Panc1 (cell line): ENCODE measurements at places on chromosomes 2 and 18.

DNA sequence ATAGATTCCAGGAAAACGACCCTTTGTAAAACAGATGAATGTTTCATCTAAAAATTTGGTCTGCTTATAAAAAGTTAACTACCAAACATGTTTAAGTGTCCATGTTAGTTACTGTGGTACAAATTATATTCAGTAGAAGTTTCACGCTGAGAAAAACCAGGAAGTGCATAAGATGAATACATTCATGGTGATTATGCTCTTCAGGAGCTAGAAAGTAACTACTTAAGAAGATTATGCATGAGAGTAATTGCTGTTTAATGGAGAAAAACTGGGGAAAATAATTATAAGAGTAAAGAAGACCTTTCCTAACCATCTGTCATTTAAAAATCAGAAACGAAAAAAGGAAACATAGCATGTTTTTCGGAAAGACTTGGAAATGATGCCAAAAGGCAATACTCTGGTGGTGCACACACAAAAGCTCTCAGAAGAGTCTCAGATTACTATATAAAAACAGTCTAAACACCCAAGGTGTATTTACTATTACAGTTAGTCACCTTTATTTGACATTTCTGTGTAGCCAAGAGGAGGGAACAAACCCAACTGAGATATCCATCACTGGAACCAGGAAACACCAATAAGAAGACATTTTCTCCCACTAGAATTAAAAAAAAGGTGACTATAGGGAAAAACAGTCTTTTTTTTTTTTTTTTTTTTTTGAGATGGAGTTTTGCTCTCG is 38.8 kb upstream of the METTL21A start:
- no peak for DNase-seq
- no peaks in the 10 kb centered on the region for H3K36me3 ChIP-seq
- no peak overlapping the region for H3K4me3 ChIP-seq
- H3K27me3 ChIP-seq: no peaks in the 10 kb centered on the region
- H3K27ac ChIP-seq: no peak overlapping the region
- peaks cover 2% of the 10 kb centered on the region; the same call in 1 of the 2 replicates for H3K4me1 ChIP-seq

- H3K27me3 ChIP-seq: no peaks in the 10 kb centered on the region
- no peak overlapping the region for H3K27ac ChIP-seq
- no peak for DNase-seq
- no peak overlapping the region for H3K4me3 ChIP-seq
- peaks cover 2% of the 10 kb centered on the region for H3K4me1 ChIP-seq
These were observed 10.6 kb downstream of the MAPRE2 start for GRCh38 chr18:35051641-35052377.

DNA sequence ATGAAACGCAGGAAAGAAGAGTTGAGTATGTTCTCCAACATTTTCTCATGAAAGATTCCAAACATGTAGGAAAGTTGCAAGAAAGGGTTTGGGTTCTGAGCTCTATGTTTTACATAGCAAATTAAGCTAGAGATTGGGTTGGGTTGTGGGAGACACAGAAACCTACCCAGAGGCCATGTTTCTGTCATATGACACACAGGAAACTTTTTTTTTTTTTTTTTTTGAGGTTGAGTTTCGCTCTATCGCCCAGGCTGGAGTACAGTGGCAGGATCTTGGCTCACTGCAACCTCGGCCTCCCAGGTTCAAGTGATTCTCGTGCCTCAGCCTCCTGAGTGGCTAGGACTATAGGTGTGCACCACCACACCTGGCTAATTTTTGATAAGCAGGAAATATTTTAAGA is 57.6 kb downstream of the DOCK10 start:
- H3K27me3 ChIP-seq: peaks cover under 1% of the 10 kb centered on the region; the same call in 1 of the 2 replicates
- no peaks in the 10 kb centered on the region for H3K36me3 ChIP-seq
- no peak overlapping the region for H3K4me3 ChIP-seq
- no peak overlapping the region for H3K27ac ChIP-seq
- no peak for DNase-seq

GRCh38 chr2:241811201-241811951 is 2.4 kb downstream of the NEU4 start:
- H3K4me3 ChIP-seq: no peak overlapping the region
- no peak for DNase-seq
- H3K27ac ChIP-seq: no peak overlapping the region
- H3K36me3 ChIP-seq: no peaks in the 10 kb centered on the region

DNA sequence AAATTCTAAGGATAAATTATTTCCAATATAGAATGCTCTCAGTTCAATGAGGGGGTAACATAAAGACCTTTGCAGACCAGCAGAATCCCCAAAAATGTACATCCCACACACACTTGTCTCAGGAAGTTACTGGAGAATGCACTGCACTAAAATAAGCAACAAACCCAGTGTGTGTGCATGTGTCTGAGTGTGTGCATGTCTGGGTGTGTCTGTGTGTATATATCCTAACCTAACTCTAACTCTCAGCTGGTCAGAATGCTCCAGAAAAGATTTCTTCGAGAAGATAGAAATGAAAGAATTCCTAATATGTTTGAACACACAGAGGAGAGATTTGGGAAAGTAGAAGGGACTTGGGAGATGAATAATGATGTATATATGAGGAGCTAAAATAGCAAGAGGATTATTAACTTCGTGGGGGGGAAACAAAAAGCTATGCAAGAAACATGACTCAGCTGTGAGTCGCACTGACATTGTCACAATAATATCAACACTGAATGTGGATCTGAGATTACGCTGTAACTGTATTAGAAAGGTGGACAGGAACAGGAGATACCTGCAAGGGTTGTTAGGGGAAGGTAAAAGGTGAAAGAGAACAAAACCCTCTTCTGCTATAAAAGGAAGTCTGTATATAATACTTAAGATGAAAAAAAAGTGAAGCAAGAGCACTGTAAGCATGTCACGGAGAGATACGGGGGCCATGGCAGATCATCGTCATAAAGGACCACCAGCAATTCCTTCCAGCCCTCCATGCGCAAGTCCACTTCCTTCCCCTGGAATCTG is 11.1 kb downstream of the COLEC12 start:
- H3K4me1 ChIP-seq: no peaks in the 10 kb centered on the region
- DNase-seq: no peak
- no peak overlapping the region for H3K27ac ChIP-seq
- no peaks in the 10 kb centered on the region for H3K27me3 ChIP-seq
- no peaks in the 10 kb centered on the region for H3K36me3 ChIP-seq
- H3K4me3 ChIP-seq: no peak overlapping the region
